GM19239 (cell line): ENCODE measurements at places on chromosomes 7 and 10.

DNA sequence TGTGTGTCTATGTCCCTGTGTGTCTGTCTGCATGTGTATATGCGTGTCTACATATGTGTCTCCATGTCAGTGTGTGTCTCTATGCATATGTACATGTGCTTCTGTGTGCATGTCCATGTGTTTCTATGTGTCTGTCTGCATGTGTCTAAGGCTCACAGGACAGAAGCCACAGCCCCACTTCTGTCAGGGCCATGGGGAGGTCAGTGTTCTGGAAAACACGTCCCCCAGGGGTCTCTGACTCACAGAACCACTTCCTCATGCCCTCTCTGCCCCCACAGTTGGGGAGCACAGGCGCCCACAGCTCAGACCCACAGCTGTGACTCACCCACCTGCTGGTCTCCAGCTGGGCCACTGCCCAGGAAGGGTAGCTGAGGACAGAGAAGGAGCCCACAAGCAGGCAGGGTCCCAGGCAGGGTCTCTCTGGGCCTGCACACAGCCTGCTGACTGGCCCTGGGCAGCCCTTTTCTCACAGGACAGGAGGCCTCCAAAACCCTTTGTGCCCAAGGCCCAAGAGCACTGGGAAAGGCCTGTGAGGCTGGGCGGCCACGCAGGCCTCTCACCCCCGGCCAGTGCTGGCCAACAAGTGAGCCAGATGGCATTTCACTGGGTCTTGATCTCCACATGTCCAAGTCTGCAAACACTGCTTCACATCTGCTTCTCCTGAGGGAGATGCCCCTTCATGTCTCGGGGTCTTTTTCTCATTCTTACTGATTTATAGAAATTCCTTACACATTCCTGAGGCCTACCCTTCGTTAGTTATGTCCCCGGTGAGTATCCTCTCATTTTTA is 102.9 kb upstream of the FAM20C start:
- no peak for DNase-seq

DNA sequence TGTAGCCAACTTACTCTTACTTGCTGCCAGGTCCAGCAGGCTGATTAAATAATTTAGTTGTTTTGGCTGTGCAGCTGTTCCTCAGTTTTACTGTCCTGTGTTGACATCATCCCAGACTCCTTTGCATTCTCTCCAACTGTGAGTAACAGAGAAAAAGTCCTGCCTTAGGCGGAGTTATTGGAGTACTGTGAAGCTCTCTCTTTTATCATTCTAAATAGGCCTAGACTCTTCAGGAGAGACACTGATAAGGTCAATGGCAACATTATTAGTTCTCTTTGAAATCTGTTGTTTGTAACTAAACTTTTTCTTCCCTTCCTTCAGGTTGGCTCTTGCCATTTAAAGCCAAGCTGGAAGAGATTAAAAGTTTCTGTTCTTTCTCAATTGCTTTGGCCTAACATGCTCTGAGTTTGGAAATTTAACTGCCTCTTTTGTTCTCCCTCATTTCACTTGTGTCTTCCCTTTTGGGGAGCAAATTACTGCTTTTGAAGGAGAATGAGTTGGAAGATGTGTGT is 215.7 kb upstream of the CSTF2T start:
- no peak for DNase-seq

DNA sequence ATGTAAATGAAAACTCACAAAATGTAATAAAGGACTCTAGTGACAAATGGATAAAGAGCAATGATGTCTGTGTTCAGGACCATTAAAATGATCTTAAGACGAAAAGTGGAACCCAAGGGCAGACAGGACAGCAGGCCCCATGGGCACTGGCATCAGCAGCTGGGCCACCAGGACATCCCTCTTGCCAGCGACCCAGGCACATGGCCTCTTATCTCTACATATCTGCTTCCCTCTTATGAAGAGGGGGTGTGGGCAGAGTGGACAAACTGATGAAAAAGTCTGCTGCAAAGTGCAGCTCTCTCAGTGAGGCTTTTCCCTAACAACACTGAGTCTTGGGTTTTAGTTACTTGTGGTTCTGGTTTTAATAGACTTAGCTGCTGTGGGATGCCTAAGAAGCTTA is 44.8 kb upstream of the ANKRD1 start:
- no peak for DNase-seq

GRCh38 chr10:100507357-100507732 is 12.3 kb downstream of the SEC31B start:
- no peak for DNase-seq
